ENCODE measurements at places on chromosomes 3 and 15. TPM values are rescaled to one million over a fixed set of nuclear protein-coding genes. Genes with fewer than 3 reads are reported as not detected.

GRCh38 chr3:141311170-141311495, 57.2 kb upstream of the ZBTB38 start:
- no peaks in the 10 kb centered on the region for H3K36me3 ChIP-seq
- DNase-seq = no peak
- H3K27ac ChIP-seq = peak overlapping the region; percentile 6
- H3K27me3 ChIP-seq = no peaks in the 10 kb centered on the region
- H3K4me3 ChIP-seq = peak overlapping the region; percentile 41

DNA sequence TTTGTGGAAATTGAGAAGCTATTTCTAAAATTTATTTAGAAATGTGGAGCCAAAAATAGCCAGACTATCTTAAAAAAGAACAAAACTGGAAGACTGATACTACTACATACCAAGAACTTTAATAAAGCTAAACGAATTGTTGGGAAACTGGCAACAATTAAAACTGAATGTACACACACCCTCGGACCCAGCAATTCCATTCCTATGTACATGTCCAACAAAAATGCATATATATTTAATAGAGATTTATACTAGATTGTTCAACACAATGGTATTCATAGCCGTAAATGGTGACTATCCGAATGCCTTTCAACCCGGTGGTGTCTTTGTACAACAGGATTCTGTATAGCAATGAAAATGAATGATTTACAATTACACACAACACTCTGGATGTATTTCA, 136.5 kb upstream of the RASGRP1 start:
- peaks cover 7% of the 10 kb centered on the region for H3K4me1 ChIP-seq
- DNase-seq = no peak

- H3K27ac ChIP-seq = no peak overlapping the region
- no peak for DNase-seq
- no peaks in the 10 kb centered on the region for H3K4me1 ChIP-seq
- no peak overlapping the region for H3K4me3 ChIP-seq
- no peaks in the 10 kb centered on the region for H3K36me3 ChIP-seq
- peaks cover 13% of the 10 kb centered on the region for H3K27me3 ChIP-seq
These were observed 3.3 kb upstream of the AQP9 start for GRCh38 chr15:58134886-58135285.

- H3K27ac ChIP-seq = peak overlapping the region; percentile 25
- H3K36me3 ChIP-seq = no peaks in the 10 kb centered on the region
- H3K27me3 ChIP-seq = no peaks in the 10 kb centered on the region
- H3K4me3 ChIP-seq = no peak overlapping the region
- peaks cover 21% of the 10 kb centered on the region for H3K4me1 ChIP-seq
These were observed 18.1 kb downstream of the CSPG4 start for GRCh38 chr15:75694241-75695182.

The CD276 gene
- 81.2 TPM for total RNA-seq

GRCh38 chr15:40282147-40282868, 556 bp downstream of the ANKRD63 start:
- H3K27ac ChIP-seq = peak overlapping the region; percentile 42
- H3K4me1 ChIP-seq = peaks cover 100% of the 10 kb centered on the region
- H3K4me3 ChIP-seq = peak overlapping the region; percentile 59
- no peaks in the 10 kb centered on the region for H3K27me3 ChIP-seq
- peaks cover 43% of the 10 kb centered on the region for H3K36me3 ChIP-seq
- DNase-seq = peak; percentile 84

- H3K36me3 ChIP-seq = no peaks in the 10 kb centered on the region
- no peaks in the 10 kb centered on the region for H3K27me3 ChIP-seq
- H3K4me3 ChIP-seq = no peak overlapping the region
These were observed 103.1 kb downstream of the SPATA16 start for GRCh38 chr3:173037840-173038483.

DNA sequence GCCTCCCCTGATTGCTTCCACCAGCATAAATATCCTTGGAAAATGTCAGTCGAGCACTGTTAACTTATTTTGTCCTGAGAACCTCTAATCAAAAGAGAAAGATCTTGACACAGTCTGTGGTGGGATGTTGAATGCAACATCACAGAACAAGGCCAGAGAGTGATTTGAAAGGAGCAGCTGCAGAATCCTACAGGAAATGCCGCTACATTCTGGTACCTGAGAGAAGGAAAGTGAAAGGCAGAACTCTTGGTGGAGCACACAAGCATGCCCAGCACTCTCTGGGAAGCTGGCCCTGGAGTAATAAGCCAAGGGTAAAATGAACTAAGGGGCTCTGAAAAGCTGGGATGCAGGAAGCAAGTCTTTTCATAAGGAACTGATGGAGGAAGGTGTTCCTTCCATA, 75.8 kb downstream of the CBLB start:
- H3K27ac ChIP-seq = no peak overlapping the region
- H3K4me1 ChIP-seq = peaks cover 21% of the 10 kb centered on the region
- H3K36me3 ChIP-seq = no peaks in the 10 kb centered on the region
- no peak for DNase-seq
- H3K4me3 ChIP-seq = no peak overlapping the region

DNA sequence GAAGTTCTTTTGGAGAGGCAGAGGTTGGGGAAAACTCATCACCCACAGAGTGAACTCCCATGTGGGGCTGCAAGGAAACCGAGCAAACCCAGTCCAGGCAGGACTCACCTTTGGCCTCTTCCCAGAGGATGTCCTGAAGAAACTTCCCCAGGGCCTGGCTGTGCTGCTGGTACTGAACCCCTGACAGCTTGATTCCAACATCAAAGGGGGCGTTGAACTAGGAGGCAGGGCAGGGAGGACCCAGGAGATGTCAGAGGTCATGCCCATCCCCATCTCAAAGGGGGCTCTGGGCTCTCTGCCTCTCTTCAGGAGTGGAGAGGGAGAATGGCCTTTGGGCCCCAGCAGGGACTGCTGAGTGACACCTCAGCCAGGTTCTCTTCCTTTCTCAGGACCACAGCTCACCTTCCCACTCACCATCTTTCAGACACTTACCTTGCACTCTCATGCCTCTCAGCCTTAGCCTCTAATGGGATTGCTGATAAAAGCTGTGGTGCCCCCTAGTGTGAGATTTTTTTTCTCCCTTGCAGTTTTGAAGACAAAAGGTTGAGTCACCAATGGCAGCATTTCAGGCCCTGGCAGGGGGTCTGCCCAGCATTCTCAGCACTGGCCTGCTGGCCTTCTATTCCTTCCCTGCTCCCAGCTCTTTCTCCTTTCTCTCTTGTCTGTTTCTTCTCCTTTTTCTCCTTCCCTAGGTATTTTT, 6.0 kb downstream of the GHRL start:
- H3K4me1 ChIP-seq = no peaks in the 10 kb centered on the region
- H3K4me3 ChIP-seq = no peak overlapping the region
- DNase-seq = no peak
- H3K27ac ChIP-seq = no peak overlapping the region
- H3K27me3 ChIP-seq = no peaks in the 10 kb centered on the region
- peaks cover 21% of the 10 kb centered on the region for H3K36me3 ChIP-seq

GRCh38 chr15:85154061-85154460, 172.4 kb downstream of the PDE8A start:
- no peak overlapping the region for H3K4me3 ChIP-seq
- H3K4me1 ChIP-seq = no peaks in the 10 kb centered on the region
- no peak for DNase-seq
- no peaks in the 10 kb centered on the region for H3K27me3 ChIP-seq

The CADPS gene
- total RNA-seq = not detected

The TM4SF1 gene
- total RNA-seq = 140 TPM

GRCh38 chr15:100891307-100892012, 11.8 kb downstream of the ALDH1A3 start:
- peaks cover 24% of the 10 kb centered on the region for H3K4me1 ChIP-seq
- no peak overlapping the region for H3K27ac ChIP-seq
- no peaks in the 10 kb centered on the region for H3K27me3 ChIP-seq
- no peak for DNase-seq
- no peak overlapping the region for H3K4me3 ChIP-seq

- no peaks in the 10 kb centered on the region for H3K36me3 ChIP-seq
- H3K27ac ChIP-seq = no peak overlapping the region
- H3K27me3 ChIP-seq = no peaks in the 10 kb centered on the region
- no peaks in the 10 kb centered on the region for H3K4me1 ChIP-seq
These were observed 8.2 kb upstream of the PRKAR2A start for GRCh38 chr3:48855681-48856447.

DNA sequence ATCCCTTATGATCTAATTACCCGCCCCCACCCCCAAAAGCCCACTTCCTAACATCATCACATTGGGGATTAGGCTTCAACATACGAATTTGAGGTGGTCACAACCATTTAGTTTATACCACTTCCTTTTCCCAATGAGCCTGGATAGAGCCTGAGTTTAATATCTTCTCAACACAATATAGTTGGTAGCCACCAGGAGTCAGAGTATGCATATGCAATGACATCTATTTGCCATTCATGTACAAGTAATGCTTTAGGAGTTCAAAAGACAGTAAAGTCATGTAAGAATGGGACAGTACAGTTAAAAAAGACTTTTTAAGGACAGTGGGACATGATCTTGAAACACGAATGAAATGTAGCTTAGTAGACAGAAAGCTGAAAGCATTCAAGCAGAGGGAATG, 172.4 kb downstream of the DCLK3 start:
- no peaks in the 10 kb centered on the region for H3K36me3 ChIP-seq
- H3K27ac ChIP-seq = no peak overlapping the region
- no peaks in the 10 kb centered on the region for H3K27me3 ChIP-seq

DNA sequence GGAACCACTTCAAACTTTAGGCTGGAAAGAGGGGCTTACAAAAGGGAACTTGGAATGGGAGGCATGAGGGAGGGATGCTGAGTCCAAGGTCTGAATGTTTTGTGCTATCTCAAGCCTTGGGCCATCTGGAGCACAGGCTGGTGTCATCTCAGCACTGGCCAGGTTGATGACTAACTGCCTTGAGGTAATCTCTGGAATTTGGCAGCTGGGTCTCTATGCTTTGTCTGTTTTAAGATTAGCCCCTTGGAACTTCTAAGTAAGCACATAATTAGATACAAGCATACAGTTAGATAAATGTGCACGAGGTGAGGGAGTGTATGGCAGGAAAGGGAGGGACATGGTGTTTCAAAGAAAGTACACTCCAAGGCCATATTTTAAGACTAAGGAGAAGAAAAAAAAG, 252.4 kb upstream of the CCDC54 start:
- H3K4me1 ChIP-seq = peaks cover 7% of the 10 kb centered on the region
- DNase-seq = no peak

DNA sequence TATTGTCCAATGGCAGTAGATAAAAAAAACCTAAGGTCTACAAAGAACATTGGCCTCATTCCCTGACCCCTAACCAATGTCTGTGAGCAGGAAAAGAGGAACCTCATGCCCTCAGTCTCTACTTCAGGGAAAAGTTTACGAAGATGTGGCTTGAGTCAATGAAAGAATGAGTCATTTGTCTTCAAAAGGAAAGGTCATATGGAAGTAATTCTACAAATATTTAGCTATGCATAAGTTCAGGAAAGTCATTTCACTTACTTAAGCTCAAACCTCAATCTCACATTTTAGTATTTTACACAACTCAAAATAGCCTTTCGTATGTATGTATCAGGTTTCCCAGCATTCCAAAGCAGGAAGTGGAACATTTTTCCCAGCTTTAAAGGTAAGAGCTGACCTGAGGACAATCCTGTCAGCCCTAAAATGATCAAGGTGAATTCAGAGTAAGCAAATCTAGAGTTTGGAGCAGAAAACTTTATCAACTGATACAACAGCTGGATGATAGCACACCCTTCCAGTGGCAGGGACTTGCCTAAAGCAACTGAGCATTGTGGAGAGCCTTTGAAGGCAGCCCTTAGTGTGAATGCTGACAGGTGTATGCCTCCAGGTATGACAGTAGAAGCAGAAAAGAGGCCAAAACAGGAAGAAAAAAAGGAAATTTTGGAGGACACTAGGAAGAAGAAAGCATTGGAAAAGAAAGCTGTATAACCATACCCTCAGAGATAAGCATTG, 53.9 kb upstream of the ACKR4 start:
- H3K27me3 ChIP-seq = no peaks in the 10 kb centered on the region
- peak; percentile 82 for DNase-seq
- H3K4me1 ChIP-seq = peaks cover 32% of the 10 kb centered on the region
- no peak overlapping the region for H3K4me3 ChIP-seq
- peak overlapping the region; percentile 83 for H3K27ac ChIP-seq

- no peaks in the 10 kb centered on the region for H3K27me3 ChIP-seq
- H3K36me3 ChIP-seq = no peaks in the 10 kb centered on the region
- peaks cover 3% of the 10 kb centered on the region for H3K4me1 ChIP-seq
- no peak for DNase-seq
- H3K27ac ChIP-seq = no peak overlapping the region
These were observed 220.6 kb downstream of the ZIC4 start for GRCh38 chr3:147185781-147186180.

The A4GNT gene
- not detected for total RNA-seq

The TRIM42 gene
- not detected for total RNA-seq

DNA sequence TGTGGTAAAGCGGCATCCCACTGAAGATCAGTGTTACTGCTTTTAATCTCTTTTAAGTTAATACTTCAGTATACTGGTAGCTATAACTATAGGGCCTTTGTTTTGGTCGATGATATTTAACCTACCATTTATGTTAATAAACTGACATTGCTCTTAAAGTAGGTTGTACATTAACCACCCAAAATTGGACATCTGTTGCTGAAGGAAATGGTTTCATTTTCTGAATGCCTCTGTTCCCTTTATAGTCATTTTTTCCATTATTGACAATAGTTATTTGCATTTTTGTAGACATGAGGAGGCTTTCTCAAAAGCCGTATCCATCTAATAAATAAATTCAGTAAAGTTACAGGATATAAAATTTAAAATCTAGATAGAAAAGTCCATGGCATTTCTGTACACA, 252.4 kb upstream of the UBE2E1 start:
- no peak overlapping the region for H3K4me3 ChIP-seq
- no peak overlapping the region for H3K27ac ChIP-seq
- H3K4me1 ChIP-seq = peaks cover 12% of the 10 kb centered on the region
- H3K27me3 ChIP-seq = no peaks in the 10 kb centered on the region
- 0 out of 2 replicates have a peak, but pooled peaks cover 3% of the 10 kb centered on the region for H3K36me3 ChIP-seq
- no peak for DNase-seq

DNA sequence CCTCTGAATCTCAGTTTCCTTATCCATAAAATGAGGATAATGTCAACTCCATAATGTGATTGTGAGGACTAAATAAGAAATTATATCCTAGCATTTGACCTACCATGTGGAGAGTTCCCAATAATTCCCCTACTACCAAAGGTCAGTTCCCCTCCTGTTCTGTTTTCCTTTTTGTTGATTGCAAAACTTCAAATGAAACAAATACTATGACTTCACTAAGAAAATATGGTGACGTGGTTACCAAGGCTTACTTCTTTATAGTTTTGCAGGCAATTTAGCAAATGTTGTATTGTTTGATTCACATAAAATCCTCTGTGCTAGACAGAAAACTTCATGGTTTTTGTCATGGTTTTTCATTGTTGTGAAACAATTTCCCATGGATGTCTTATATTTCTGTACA, 153.8 kb upstream of the RORA start:
- no peaks in the 10 kb centered on the region for H3K4me1 ChIP-seq
- DNase-seq = no peak
- no peaks in the 10 kb centered on the region for H3K36me3 ChIP-seq
- no peaks in the 10 kb centered on the region for H3K27me3 ChIP-seq
- no peak overlapping the region for H3K27ac ChIP-seq
- H3K4me3 ChIP-seq = no peak overlapping the region

- H3K36me3 ChIP-seq = no peaks in the 10 kb centered on the region
- DNase-seq = no peak
- no peak overlapping the region for H3K27ac ChIP-seq
These were observed 339.7 kb upstream of the RASGRP1 start for GRCh38 chr15:38904298-38904697.

The ECE2 gene
- total RNA-seq = not detected
